Spinal cord (tissue), 10 donors: ENCODE measurements at places on chromosomes 1 and 21. TPM values are rescaled to one million over a fixed set of nuclear protein-coding genes. Genes with fewer than 3 reads are reported as not detected.

- no peaks in the 10 kb centered on the region for H3K4me1 ChIP-seq
- H3K27ac ChIP-seq = no peak overlapping the region
- no peak overlapping the region for H3K4me3 ChIP-seq
- peaks cover 6% of the 10 kb centered on the region for H3K36me3 ChIP-seq
- no peaks in the 10 kb centered on the region for H3K27me3 ChIP-seq
- DNase-seq = no peak
Observed at GRCh38 chr21:25539606-25540005, 67.7 kb downstream of the MRPL39 start.

- peaks cover 24% of the 10 kb centered on the region for H3K4me1 ChIP-seq
- no peak overlapping the region for H3K4me3 ChIP-seq
- H3K27me3 ChIP-seq = no peaks in the 10 kb centered on the region
- no peak for DNase-seq
- H3K27ac ChIP-seq = no peak overlapping the region
Observed at GRCh38 chr1:32223683-32224082, 1.5 kb downstream of the EIF3I start.

- no peak for DNase-seq
- no peaks in the 10 kb centered on the region for H3K27me3 ChIP-seq
- H3K4me3 ChIP-seq = no peak overlapping the region
- no peaks in the 10 kb centered on the region for H3K36me3 ChIP-seq
Observed at GRCh38 chr1:246280551-246280950, 226.5 kb downstream of the SMYD3 start.

- H3K4me1 ChIP-seq = peaks cover 15% of the 10 kb centered on the region
- H3K36me3 ChIP-seq = no peaks in the 10 kb centered on the region
- H3K27me3 ChIP-seq = no peaks in the 10 kb centered on the region
- H3K27ac ChIP-seq = peak overlapping the region; percentile 16
Observed at GRCh38 chr1:65170511-65171142, 22.6 kb downstream of the AK4 start.

DNA sequence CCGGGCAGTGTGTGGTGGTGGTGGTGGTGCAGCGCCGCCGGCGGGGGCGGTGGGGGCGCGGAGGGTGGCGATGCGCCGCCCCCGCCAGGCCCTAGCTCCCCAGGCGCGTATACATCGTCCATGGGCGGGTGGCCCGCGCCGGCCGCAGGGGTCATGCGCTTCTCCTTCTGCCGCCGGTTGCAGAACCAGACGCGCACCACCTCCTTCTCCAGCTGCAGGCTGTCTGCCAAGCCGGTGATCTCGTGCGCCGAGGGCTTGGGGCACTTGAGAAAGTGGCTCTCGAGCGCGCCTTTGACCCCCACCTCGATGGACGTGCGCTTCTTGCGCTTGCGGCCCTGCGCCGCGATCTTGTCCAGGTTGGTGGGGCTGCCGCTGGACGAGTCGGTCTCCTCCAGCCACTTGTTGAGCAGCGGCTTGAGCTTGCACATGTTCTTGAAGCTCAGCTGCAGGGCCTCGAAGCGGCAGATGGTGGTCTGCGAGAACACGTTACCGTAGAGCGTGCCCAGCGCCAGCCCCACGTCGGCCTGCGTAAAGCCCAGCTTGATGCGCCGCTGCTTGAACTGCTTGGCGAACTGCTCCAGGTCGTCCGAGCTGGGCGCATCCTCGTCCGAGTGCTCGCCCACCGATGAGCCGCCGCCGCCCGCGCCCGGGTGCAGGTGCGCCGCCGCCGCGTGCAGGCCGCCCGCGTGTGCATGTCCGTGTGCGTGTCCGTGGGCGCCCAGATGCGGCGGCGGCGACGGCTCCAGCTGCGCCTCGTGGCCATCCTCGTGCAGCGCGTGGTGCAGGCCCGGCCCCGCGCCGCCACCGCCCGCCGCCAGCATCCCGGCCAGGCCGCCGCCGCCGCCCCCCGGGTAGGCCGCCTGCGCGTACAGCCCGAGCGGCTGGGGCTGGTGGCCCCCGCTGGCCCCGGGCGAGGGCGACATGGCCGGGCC is 926 bp downstream of the POU3F1 start:
- H3K27ac ChIP-seq = no peak overlapping the region
- peaks cover 61% of the 10 kb centered on the region for H3K27me3 ChIP-seq
- H3K4me3 ChIP-seq = peak overlapping the region; percentile 47
- peak; percentile 56 for DNase-seq
- peaks cover 3% of the 10 kb centered on the region for H3K36me3 ChIP-seq

ZNF648 gene
- 3.1 TPM for total RNA-seq

MYCL gene
- 6.4 TPM for total RNA-seq

DNA sequence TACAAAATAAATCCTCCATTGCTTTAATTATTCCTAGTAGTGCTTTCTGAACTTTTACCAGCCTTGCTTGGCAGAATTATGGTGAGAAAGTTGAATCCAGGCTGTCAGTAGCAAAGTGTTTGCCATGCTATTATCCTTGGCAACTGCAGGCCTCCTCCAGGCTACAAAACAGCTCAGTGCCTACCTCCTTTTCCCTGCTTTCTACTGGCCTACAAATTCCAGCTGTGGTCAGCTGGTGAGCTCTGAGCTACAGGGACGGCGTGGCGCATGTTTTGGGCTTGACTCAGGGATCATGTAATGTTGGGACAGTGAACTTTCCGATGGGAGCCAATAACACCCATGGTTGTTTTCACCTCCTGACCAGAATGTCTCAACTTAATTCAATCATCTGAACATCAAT is 456.1 kb upstream of the ADAMTS5 start:
- H3K27me3 ChIP-seq = no peaks in the 10 kb centered on the region
- no peak overlapping the region for H3K4me3 ChIP-seq
- H3K36me3 ChIP-seq = no peaks in the 10 kb centered on the region
- no peak for DNase-seq
- no peaks in the 10 kb centered on the region for H3K4me1 ChIP-seq

- H3K4me3 ChIP-seq = no peak overlapping the region
- H3K4me1 ChIP-seq = no peaks in the 10 kb centered on the region
Observed at GRCh38 chr21:15775981-15776380, 46.2 kb downstream of the USP25 start.

DNA sequence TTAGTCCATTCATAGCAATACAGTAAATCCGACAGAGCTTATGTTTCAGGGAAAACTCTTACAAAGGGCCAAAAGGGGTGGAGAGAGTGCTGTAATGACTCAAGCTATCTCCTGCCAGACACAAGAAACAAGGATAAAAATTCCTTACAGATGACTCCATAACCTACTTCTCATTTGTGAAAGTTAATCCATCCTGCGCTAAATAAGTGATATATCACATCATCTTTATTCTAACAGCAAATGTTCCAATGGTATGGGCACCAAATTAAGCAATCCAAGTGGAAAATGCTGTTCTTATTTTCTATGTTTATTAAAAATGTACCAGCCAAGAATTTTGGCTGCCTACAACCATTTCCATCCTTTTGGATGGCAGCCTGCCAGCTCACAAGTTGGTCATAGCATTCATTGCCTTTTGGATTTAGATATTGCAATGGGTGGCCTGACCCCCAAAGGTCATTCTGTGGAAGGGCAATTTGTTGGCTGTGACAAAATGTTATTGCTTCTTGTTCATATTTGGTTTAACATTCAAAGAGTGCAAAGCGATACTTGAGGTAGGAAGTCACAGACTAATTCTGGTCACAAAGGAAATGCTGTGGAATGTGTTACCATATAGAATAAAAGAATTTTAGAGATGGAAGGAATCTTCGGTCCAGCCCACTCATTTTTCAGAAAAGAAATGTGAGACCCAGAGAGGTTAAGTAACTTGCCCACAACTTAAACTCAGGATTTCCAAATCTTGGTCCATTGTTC is 2.8 kb upstream of the ENAH start:
- no peak overlapping the region for H3K4me3 ChIP-seq
- H3K27me3 ChIP-seq = no peaks in the 10 kb centered on the region
- peak; percentile 30 for DNase-seq

GRCh38 chr1:77202751-77203150 is 16.5 kb downstream of the PIGK start:
- no peak overlapping the region for H3K4me3 ChIP-seq
- H3K27ac ChIP-seq = no peak overlapping the region
- no peaks in the 10 kb centered on the region for H3K36me3 ChIP-seq
- H3K4me1 ChIP-seq = no peaks in the 10 kb centered on the region
- DNase-seq = no peak

DNA sequence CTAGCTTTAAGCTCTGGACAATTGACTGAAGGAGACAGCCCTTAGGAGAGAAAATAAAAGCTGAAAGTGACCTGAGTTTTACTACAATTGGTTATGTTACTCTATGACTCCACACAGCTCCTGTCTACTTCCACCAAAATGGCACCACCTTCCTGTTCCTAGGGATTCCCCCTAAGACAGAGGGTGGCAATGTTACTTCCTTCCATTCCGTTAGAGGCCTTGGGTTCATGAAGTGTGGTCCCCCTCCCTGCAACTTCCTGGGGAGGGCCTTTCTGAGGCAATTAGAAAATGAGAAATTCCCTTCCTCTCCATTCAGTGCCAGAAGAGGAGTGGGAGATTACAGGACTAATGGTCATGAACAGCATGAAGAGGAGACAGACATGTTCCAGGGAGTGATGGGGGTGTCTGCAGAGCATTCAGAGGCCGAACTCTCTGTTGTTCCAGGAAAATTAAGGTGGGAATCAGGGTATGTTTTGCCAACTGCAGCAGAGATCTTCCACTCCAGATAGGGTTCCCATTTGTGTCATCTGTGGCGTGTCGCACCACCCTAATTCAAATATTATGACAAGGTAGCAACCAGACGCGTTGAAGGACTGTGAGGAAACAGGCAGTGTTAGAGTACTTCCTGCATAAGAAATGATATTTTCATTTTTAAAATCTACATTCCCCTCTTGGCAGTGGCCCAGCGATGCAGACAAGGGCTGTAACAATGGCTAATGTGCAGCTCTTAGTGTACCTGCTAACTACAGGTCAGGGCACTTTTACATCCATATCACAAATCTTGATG is 53.1 kb upstream of the TRIM67 start:
- no peaks in the 10 kb centered on the region for H3K27me3 ChIP-seq
- DNase-seq = no peak
- H3K4me3 ChIP-seq = no peak overlapping the region
- no peaks in the 10 kb centered on the region for H3K36me3 ChIP-seq

DNA sequence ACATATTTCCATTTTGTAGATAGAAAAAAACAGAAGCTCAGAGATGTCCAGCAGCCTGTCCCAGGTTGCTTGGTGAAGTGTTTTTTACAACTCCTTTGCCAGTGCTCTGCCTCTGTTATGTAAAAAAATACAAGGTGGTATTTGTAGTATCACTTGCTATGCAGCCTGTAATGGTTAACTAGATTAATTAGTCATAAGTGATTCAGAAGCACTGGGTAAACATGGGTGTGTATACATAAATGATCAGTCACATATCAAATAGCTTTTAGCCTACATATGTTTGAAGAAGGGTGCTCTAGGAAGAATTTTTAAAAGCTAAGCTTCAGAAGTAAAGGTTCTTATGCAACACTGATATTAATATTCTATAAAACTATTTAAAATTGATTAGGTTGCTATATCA is 70.0 kb upstream of the MAGI3 start:
- H3K27me3 ChIP-seq = no peaks in the 10 kb centered on the region
- no peaks in the 10 kb centered on the region for H3K4me1 ChIP-seq
- no peaks in the 10 kb centered on the region for H3K36me3 ChIP-seq

GRCh38 chr1:205263580-205264190 is 35.9 kb downstream of the TMCC2 start:
- no peak overlapping the region for H3K4me3 ChIP-seq
- H3K36me3 ChIP-seq = peaks cover 12% of the 10 kb centered on the region
- H3K4me1 ChIP-seq = peaks cover 25% of the 10 kb centered on the region
- no peaks in the 10 kb centered on the region for H3K27me3 ChIP-seq
- H3K27ac ChIP-seq = no peak overlapping the region
- DNase-seq = no peak

GPR161 gene
- 20.6 TPM for total RNA-seq

F3 gene
- 73.3 TPM for total RNA-seq

GRCh38 chr1:40155910-40156309 is 5.3 kb upstream of the RLF start:
- no peak overlapping the region for H3K27ac ChIP-seq
- H3K36me3 ChIP-seq = no peaks in the 10 kb centered on the region
- H3K4me3 ChIP-seq = no peak overlapping the region
- peaks cover 5% of the 10 kb centered on the region for H3K4me1 ChIP-seq

KMO gene
- total RNA-seq = 0.39 TPM

DNA sequence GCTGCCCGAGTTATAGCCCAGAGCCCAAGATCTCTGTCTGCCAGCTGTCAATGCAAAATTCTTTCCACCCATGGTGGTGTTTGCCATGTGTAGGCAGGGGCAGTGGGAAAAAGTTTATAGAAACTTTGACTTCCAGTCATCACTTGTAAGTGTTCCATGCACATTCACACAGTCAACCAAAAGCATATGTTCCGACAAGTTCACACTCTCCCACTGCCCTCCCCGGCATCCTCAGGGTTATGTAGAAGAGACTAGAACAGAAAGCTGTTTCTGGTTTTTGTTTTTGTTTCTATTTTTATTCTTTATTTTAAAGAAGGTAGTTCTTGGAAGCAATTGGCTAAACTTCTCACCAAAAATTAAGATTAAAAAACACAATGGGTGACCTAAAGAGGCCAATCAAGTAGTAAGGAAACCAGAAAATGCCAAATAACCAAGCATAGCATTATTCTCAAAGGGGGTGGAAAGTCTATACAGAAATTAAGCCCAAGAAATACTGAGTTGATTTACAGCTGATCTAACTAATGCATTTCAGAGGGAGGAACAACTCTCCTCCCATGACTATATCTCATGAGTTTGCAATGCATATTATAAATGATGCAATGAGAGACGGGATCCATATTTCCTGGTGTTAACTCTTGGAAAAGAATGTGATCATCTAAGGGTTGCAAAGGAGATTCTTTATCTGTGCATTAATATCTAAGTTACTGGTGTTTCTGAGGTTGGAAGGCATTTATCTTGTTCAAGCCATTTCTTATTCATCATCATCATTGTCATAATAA is 91.5 kb upstream of the ETS2 start:
- H3K27me3 ChIP-seq = no peaks in the 10 kb centered on the region
- no peaks in the 10 kb centered on the region for H3K36me3 ChIP-seq
- DNase-seq = no peak

- H3K36me3 ChIP-seq = no peaks in the 10 kb centered on the region
- H3K4me1 ChIP-seq = peaks cover 19% of the 10 kb centered on the region
- DNase-seq = no peak
- H3K27ac ChIP-seq = no peak overlapping the region
- no peaks in the 10 kb centered on the region for H3K27me3 ChIP-seq
- no peak overlapping the region for H3K4me3 ChIP-seq
Observed at GRCh38 chr21:31795992-31796391, 64.1 kb upstream of the SCAF4 start.

PADI3 gene
- total RNA-seq = not detected

DNA sequence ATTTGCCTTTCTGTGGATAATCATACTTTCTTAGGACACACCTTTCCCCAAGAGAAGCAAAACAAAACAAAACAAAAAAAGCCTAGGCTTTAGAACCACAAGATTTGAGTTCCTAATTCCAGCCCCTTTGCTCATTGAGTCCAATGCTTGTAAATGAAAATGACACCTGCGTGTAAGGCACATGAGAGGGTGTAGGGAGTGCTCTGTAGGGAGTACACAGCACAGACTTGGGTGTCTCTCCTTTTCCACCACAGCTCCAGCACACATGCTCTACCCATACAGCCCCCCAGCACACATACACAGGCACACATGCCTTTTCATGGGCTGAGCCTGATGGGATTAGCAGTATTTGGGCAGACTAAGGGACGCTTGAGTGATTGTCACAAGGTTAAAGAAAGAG is 9.2 kb upstream of the NGF start:
- H3K36me3 ChIP-seq = no peaks in the 10 kb centered on the region
- no peaks in the 10 kb centered on the region for H3K27me3 ChIP-seq
- no peaks in the 10 kb centered on the region for H3K4me1 ChIP-seq
- no peak for DNase-seq
- H3K4me3 ChIP-seq = no peak overlapping the region

GRCh38 chr1:160547422-160547821 is 24.4 kb upstream of the SLAMF6 start:
- no peak overlapping the region for H3K27ac ChIP-seq
- H3K4me1 ChIP-seq = no peaks in the 10 kb centered on the region
